ENCODE measurements at places on chromosomes 5 and 9.

DNA sequence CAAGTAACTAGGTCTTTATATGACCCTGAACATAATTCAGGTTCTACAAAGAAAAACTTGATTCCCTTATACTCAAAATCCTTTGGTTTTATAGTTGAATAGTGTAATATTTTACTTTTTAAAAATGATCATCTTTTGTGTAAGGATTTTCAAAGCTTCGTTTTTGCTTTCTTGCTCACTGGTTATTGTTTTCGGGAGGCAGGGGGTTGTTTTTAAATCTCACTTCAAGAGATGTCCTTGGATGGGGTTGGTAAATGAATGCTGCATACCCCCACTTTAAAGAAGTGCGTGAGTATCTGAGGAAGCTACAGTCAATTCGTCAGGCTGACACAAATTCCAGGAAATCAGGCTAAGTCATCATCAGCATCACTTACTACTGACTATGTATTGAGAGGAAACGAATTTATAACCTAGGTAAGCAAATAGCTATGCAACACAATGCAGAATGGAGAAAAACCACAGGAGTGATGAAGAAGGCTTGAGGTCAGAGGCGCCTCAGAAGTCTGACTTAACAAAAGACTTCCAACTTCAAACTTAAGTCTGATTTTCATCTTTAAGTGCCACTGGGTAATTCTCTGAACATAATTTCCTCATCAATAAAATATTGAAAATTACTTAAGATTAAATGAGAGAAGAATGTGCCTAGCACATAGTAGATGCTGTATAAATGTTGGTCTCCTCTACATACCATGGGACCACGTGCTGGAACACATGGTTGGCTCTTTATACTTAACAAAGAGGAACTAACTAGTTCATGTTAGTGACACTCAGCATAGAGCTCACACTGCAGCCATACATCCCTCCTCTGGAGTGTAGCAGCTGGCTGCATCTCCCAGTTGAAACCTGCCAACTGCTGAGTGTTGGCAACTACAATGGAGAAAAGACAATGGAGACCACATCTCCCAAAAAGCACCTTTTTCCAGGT, 106.0 kb upstream of the KIF2A start:
- DNase-seq, result no peak

- DNase-seq, result no peak
Measured at GRCh38 chr9:37413311-37413710, 9.2 kb upstream of the GRHPR start.

GRCh38 chr5:35483191-35483590, 134.5 kb upstream of the SPEF2 start:
- no peak for DNase-seq

GRCh38 chr5:28400076-28400475, 1361.7 kb upstream of the CDH9 start:
- DNase-seq, result no peak

DNA sequence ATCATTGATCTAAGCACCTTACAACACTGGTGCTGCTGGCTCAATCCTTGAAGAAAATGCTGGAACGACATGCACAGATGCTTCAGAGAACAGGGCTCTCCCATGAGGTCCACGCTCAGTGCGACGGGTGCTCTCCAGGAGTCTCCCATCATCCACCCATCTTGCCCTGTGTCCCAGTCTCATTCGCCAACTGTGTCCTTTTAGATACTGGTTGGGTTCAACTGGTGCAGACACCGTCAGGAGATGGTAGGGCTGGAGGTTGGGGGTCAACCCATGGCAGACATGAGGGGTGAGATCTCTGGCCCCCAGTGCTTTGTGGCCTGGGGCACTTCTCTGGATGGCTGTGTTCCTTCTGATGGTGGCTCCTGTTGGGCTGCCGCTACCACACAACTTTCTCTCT, 1.6 kb upstream of the OBP2B start:
- DNase-seq, result no peak

DNA sequence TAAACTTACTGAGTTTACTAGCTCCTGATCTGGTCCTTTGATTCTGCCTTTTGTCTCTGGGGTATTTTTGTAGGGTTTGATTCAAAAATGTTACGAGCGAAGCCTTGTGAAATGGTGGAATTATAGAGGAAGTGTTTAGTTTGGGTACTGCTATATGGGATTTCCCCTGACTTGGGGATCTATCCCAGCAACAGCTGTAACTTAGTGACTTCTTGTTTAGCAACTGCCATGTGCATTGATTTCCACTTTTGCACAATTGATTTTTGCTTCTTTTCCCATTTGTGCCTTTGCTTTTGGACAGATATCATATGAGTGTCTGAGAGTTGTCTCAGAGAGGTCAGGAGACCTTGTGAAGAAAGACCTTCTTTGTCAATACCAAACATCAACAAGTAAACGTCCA, 248.5 kb upstream of the DAP start:
- no peak for DNase-seq

- DNase-seq, result no peak
Measured at GRCh38 chr9:131887680-131888079, 147.8 kb upstream of the RAPGEF1 start.

- DNase-seq, result no peak
Measured at GRCh38 chr9:95055334-95055850, 262.1 kb downstream of the FANCC start.

DNA sequence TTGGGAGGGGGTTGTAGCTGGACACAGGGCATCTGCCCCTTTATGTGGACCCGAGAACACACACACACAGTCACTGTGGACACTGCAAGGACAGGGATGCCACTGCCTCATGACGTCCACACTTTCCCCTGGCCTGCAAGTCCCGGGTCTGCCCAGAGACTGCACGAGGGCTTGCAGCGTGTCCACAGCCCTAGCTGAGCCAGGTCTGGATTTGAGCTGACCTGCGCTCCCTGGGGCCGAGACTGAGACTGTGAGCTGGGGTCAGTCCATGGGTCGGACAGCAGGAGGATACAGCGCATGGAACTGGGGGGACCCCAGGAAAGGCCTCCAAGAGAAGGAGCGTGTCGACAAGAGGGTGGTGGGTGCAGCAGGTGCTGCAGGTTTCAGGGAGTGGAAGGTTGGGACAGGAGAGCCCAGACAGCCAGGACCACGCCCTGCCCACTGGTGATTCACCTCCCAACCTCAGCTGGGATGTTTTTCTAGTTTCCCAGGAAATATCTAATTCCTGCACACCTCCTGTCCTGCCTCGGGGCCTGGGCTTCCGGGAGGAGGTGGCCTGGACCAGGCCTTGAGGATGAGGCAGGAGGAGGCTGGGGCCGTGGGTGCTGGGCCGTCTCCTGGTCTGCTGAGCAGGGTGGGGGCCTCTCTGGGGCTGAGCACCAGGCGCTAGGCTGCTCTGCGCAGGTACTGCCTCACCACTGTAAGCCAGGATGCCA, 806 bp upstream of the RNF224 start:
- no peak for DNase-seq
